ENCODE measurements at places on chromosomes 16 and 17.

DNA sequence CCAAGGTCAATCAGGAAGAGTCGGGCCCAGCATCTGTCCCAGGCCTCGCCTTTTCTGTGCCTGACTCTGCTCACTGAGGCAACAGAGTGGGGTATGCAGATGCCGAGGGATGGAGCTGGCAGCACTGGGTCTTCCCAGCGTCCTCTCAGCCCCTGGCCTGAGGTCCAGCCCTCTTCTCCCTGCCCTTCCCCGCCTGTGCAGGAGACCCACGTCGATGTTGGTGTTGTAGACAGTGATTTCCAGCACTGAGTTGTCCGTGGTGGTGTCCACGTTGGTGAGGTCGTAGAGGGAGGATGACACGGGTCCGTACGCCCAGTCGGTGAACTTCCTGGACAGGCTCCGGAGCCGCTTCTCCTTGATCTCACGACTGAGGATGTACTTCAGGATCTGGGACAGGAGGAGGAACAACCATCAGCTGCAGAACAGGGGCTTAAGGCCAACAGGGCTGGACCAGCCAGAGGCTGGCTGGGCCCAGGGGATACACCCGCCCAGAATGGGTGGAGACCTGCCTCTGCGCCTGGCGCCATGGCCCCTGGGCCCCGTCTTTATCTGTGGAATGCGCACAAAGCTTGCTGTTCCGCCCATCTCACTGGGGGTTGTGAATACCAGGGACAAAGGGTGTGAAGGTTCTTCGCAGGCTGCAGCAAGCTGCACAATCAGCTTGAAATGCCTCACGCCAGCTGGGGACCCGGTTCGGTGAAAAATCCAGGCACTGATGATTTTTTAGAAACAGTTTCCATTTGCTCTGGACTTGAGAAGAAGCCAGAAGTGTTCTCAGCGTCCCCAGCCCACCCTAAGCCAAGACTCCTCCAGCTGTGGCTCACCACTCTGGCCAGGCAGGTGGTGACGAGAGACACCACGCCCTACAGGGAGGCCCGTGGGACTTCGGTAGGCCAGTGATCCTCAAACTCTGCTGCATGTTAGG is 27.5 kb downstream of the TRPV3 start:
- no peak for DNase-seq

DNA sequence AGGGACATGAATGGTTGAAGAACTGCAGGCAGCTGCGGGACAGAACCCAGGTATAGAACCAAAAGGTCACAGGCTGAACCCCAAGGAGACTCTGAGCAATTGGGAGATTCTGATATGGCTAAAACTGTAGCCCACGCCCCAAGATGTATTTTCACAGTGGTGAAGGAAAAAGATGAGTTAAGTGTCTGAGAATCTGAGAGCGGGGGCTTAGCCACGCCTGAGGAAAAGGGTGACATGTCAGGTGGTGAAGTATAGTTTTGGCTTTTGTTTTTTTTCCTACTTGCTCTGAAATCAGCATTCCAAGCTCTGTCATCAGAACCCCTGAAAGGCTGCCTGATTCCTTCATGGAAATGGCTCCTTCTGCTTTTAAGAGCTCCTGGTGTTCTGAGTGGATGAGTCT is 73.3 kb downstream of the AKAP1 start:
- no peak for DNase-seq

GRCh38 chr17:57752031-57752905 is 7.2 kb upstream of the CCDC182 start:
- no peak for DNase-seq

- DNase-seq: no peak
Observed at GRCh38 chr16:2243031-2243528, 6.8 kb downstream of the DNASE1L2 start.

- peak; percentile 82 for DNase-seq
Observed at GRCh38 chr16:23835390-23836077, at the start of gene PRKCB. PRKCB (plus strand) TSS chr16:23835983.

DNA sequence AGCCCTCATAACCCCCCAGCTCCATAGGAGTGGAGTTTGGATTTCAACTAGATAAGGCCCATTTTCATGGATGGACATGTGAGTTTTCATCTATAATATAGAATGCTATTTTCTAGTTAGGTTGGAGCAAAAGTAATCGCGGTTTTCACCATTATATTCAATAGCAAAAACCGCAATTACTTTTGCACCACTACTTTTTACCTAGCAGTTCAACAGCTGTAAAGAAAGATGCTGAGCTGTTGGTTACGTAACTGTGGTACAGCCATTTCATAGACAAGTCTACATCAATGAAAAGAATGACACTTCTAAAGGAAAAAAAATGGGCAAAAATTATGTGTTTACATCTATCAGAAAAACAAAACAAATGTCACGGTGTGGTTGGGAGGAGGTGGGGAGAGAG is 507.7 kb downstream of the MAF start:
- DNase-seq: no peak

DNA sequence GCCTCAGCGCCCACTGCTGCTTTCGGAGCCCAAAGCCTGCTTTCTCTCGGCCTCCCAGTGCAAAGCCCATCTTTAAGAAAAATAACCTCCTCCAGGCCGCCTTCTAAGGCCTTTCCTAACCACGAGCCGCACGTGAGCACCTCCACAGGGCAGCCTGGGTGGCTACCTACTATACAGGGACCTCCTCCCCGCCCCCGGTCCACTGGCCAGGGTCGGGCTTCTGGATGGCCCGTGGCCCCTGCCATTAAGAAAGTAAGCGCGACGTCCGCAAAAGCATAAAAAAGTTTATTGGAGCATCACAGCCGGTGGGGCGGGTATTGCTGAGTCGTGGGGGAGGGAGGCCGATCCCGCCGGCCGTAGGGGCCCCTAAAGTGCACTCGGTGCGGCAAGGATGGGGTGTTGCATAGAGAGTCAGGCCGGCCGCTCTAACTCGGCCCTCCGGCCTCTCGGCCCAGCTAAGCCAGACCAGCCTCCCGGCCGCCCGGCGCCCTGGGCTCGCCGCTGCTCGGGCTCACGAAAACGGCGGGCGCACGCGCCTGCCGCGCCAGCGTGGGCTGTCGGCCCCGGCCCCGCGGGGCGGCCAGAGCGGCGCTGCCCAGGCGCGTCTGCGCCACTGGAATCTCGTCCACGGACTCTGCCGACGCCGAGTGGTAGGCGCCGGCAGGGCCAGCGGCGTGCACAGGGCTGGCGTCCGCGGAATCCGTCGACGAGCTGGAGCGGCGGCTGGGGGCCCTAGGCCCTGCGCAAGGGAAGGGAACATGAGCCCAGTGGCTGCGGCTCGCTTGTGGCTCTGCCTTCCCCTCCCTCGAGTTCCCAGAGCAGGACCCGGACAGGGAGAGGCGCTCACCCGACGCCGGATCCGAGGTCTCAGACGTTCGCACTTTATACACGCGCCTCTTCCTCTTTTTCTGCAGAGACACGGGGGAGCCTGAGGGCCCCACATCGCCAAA is 1.1 kb upstream of the TPPP3 start:
- DNase-seq: no peak

- no peak for DNase-seq
Observed at GRCh38 chr16:76913046-76913445, 277.9 kb upstream of the MON1B start.

- no peak for DNase-seq
Observed at GRCh38 chr16:17203424-17203823, 267.3 kb downstream of the XYLT1 start.

DNA sequence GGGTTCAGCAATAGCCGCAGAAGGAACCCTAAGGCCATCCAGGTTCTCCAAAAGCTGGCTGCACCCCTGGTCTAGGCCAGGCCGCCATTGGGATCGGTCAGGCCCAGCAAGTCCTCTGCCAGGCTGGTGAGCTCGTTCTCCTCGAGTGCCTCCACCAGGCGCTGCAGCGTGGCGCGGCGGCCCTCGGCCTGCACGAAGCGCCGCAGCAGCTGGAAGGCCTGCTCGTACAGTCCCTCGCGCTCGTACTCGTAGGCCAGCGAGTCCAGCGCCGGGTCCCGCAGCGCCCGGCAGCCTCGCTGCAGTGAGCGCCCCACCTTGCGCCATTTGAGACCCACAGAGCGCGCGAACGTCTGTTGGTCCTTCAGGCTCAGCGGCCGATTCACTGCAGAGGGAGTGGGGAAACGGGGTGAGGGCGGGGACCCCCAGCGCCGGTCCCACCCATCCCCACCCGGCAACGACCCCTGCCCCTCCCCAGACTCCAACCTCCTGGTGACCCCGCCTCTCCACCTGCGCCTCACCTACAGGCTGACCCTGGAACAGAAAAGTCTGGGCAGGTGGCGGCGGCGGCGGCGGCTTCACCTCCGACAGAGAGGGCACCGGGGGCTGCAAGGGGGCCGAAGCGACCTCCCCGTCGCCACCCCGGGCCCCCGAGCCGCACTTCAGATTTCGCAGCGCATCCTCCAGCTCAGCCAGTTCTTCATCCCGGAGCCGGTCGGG is 3.9 kb upstream of the B3GNT9 start:
- no peak for DNase-seq

DNA sequence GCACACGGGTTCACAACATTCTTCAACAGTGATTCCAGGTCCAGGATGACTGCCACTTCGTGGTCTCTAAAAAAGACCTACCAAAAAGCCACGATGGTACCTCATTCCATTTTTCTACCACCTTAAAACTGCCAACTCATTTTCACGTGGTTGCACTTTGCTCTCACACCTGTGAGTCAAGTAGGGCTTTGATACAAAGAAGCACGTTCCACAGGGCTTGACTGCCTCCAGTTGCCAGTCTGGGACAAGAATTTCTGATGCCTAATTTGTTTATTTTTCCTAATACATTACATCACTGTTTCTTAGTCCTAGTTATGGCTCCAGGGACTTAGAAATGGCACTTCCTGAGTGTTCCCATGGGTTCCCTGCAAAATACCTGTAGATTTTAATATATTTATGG is 911.6 kb upstream of the EEF2KMT start:
- DNase-seq: no peak

Measured in T-helper 1 cell (primary cell).